Activated CD4-positive, alpha-beta T cell treated with anti-CD3 and anti-CD28 coated beads for 1 hour (primary cell): ENCODE measurements at places on chromosomes 3 and 15.

DNA sequence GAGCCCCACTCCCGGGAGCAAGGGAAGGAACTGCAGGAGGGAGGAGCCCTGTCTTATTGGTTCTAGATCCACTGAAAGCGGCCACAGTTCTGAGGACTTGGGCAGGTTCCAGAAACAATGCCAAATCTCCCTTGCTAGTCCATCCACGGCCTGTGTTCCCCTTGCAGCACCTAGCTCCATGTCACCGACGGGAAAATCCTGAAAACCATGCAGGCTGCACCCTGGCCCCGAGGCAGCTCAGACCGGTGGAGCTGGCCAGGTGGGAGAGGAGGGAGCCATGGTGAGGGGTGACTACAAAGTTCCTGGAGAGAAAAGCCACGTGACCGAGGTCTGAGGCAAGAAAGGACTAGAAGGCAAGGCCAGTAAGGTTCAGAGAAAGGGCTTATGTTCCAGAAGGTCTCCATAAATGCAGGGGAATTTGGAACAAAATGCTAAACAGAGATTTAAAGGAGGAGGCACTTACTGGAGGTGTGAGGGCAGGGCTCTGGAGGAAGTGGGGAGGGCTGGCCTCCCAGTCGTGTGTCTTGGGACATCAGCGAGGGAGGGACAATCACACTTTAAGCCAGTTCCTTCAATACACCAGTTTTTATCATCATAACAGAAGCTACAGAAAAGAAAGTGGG lies 5.4 kb downstream of the MGLL start:
- DNase-seq = no peak

DNA sequence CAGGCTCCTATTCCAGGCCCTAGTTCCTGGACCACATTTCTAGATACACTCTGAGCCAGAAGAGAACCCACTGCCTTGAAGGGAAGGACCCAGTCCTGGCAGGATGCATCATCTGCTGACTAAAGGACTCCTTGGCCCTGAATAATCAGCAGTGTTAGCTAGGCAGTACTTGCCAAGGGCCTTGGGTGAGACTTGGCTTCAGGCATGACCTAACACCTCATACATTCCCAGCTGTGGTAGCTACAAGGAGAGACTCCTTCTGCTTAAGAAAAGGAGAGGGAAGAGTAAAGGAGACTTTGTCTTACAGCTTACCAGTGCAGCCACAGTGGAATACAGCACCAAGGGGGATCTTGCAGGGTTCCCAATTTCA lies 26.4 kb downstream of the PEAK1 start:
- DNase-seq = no peak

DNA sequence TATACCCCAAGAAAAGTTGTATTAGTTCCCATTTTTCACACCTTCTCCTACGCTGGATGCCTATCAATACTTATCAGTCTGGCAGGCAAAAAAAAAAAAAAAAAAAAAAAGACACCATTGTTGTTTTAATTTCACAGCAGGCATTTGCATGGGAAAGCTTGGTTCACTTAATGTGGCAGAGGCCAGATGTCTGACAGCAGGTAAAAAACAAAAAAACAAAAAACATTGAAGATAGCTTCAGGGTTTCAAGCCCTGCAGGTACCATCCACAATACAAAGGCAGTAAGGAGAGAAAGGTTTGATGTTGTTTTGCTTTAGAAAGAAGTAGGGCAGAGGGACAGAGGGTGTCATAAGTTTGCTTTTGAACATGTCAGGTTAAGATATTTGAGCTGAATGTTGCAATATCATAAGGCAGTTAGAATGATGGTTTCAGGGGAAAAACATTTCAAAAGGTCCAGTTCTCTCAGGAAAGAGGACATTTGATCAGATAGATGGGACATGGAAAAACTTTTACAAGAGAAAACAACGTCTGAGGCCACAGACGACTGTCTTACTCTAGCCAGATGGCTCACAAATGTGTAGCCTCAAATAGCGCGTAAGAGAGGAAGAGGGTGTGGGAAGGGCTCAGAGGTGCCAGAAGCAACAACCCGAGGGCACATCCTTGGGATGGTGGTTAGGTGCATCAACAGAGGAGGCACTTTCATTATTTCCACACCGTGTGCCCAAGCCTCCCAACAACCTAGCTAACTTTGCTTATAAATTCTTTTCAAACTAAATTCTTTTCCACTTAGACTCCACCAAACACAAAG lies 25.7 kb downstream of the PCOLCE2 start:
- DNase-seq = no peak

- DNase-seq = no peak
These were observed 455.0 kb upstream of the THBS1 start for GRCh38 chr15:39125904-39126303.

GRCh38 chr3:121477589-121477988 lies 68.2 kb downstream of the POLQ start:
- DNase-seq = no peak

DNA sequence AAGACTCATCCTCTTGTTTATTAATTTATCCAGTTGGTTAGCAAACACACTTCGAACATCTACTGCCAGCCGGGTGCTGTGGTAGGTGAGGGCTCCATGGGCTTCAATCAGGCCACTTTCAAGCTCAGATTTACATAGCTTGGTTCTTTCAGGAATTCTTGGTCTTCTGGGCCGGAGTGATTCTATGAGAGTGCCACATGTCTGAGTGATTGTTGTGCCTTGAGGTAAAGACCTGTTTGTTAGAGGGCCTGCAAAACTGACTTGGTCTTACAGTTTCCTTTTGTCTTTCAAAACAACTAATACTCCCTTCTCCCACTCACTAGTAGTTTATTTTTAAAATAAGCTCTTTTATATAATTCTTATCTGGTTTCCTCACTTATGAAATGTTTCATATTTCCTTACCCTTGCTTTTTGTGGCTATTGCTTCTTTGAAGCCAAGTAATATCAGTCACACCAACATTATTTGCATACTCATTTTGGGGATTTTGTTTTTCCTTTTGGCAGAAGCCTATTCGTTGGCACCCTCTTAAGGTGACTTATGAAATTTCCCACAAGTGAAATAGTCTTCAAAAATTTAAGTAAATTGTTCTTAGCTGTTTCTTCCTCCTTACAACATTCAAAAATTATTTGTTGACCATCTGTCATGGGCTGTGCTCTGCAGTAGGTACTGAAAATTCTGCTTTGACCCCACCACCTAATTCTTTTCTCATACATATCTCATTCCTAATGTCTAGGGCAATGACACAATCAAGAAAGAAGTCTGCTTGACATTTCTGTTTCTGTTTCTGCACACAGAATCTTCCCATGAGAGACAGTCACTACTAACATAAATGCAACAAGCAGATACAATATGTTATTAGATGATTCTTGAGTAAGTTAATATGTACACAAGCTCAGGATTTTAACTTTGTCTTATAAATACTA lies 120.2 kb downstream of the LRRC28 start:
- DNase-seq = no peak

GRCh38 chr3:13380971-13381370 lies 39.2 kb downstream of the NUP210 start:
- no peak for DNase-seq

DNA sequence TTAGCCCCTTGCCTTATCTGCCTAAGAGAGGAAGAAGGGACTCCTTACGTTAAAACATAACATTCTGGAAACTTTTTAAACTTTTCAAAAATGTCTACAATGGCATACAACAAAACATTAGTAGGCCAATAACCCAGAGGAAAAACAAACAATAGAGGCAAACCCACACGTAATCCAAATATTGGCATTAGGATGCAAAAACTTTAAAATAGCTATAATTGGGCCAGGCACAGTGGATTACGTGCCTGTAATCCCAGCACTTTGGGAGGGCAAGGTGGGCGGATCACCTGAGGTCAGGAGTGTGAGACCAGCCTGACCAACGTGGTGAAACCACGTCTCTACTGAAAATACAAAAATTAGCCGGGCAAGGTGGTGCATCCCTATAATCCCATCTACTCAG lies 134.9 kb downstream of the AQP9 start:
- no peak for DNase-seq

GRCh38 chr15:75947092-75947491 lies 43.4 kb downstream of the FBXO22 start:
- DNase-seq = no peak

DNA sequence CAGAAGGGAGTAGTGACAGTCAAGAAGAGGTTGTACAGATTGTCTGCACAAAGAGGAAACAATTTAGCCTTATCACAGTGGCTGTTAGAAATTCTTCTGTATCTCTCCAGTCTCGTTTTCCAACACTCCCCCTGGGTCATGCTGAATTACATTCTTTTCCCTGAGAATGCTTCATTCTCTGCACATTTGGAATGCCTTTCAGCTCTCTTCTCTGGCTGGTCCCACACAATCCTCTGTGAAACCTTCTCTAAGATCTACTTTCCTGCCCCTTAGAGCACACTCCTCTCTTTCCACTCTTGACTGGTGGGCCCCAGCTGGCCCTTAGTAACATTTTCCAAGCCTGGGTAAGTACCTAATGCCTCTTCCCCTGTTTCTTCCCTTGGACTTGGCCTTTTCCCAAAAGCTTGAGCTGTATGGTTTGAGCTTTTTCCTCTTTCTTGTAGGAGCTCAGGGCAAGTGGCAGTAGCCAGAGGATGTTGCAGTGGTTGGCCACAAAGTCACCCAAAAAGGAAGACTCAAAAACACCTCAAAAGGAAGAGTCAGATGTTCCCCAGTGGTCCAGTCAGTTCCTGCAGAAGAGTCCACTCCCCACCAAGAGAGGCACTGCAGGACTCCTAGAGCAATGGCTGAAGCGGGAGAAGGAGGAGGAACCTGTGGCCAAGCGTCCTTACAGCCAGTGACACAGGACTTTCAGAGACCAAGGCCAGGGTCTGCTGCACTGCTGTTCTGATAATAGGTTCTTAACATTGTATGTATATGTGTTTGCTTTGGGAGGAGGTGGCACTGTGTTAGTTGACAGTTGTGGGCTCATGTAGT lies 25.7 kb downstream of the HMCES start:
- no peak for DNase-seq

DNA sequence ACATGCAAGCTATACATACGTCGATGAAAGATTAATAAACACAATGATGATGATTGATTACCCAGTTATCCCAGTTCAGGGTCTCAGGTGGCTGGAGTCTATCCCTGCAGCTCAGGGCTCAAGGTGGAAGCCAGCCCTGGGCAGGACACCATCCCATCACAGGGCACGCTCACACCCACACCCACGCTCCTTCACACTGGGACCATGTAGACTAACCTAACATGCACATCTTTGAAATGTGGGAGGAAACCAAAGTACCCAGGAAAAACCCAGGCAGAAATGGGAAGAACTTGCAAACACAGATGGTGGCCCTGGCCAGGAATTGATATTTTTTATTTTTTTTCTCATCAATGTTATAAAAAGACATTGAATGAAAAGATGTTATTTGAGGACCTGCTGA lies 151.4 kb upstream of the MCTP2 start:
- DNase-seq = no peak

DNA sequence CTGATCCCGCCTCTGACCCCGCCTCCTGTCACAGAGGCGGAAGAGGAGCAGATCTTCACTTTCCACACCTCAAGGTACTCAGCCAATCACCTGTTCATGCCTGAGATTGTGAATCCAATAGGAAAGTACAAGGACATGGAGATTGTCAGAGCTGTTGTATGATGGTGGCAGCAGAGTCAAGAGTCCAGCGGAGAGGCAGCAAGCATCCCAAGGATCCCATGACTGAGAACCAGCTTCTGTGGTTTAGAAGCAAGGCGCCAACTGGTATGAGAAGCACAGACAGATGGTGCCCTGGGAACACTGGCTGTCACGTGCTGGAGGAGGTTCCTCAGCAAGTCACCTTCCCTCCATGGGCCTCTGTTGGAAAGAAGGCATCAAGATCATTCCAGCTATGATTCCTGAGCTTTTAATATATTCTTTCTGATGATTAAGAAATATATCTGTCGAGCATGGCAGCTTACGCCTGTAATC lies 93.9 kb downstream of the CPN2 start:
- no peak for DNase-seq

DNA sequence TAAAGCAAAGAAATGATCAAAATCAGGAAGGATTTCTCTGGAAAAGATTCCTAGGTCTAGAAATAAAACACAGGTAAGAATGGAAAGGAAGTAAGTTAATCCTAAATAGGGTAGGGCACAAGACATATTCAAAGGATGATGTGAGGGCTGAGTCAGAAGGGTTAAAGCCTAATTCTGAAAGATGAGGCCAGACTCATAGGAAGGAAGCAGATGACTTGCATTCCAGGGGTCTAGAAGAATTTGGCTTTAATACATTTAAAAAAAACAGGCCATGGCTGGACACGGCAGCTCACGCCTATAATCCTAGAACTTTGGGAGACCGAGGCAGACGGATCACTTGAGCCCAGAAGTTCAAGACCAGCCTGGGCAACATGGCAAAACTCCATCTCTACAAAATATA lies 3.2 kb downstream of the SSR3 start:
- DNase-seq = no peak

GRCh38 chr3:49238274-49239127 lies 38.5 kb downstream of the C3orf62 start:
- no peak for DNase-seq

DNA sequence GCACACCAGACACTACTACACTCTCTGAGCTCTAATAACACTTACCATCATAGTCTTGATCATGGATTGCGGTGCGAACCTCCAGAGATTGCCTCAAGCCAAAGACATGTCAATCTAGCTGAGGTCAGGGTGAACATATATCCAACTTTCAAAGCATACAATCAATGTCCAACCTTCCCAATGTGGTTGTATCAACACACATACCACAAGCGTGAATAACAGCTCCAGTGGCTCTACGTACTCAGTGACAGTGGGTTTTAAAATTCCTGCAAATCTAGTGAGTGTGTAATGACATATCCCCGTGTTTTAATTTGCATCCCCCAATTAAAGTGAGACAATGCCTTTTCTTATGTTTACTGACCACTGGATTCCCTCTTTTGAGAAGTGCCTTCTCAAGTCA lies 29.6 kb downstream of the SFMBT1 start:
- DNase-seq = no peak

DNA sequence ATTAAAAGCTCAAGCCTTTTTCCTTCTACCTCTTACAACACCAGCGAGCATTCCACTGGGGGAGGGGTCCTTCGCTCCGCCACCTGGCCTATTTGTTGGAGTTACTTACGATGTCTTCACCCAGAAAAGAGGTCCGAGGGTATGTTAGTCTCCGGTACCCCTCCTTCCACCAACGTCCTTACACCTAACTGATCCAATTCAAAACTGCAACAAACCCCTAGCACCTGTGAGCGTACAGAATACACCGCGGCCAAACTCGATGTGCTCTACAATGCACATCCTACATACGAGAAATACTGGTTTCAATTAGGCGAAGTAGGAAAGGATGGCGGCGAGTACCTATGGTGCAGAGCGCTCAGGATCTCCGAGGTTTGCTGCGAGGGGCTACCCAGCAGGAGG lies 944 bp downstream of the SLITRK3 start:
- no peak for DNase-seq

DNA sequence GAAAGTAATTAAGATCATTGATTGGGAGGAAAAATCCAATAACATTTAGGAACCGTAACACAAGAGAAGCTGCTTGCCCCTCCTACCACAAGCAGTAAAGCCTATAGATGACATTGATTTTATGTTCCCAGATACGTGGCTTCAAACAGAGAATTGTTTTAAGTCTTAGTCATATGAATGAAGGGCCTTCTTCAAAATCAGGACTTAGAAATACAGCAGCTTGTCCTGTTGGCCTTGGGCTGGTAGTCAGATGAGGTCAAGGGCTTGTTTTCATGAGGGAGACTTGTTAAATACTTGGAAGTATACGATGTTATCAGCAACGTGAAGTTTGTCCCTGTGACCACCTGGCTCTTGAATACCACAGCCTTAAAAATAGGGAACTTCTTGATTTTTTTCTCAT lies 114.4 kb downstream of the VGLL4 start:
- no peak for DNase-seq

GRCh38 chr3:125140818-125141595 lies 71.5 kb downstream of the SLC12A8 start:
- DNase-seq = no peak
